Activated T-helper 17 cell treated with anti-CD3 and anti-CD28 coated beads, Interleukin-2, amount 50 U/mL, for 72 hours (primary cell): ENCODE measurements at places on chromosomes 1 and 21.

DNA sequence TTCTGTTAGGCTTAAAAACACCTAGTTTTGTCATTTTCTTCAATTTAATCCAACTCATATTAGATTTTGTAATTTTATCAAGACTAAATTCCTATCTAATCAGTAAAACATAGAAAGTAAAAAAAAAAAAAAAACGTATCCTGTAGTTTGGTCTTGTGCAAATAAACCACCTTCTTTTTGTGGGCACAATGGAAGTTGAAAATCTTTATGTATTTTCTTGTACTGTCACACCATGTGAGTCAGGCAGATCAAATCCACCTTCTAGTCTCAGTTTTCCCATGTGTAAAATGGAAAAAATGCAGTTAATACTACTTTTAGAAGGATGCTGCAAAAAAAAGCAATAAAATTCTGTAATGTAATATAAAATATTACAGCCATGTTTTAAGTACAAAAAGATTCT lies 129.8 kb downstream of the CYYR1 start:
- no peak for ATAC-seq

- no peak for ATAC-seq
These were observed 37.7 kb downstream of the RRP1 start for GRCh38 chr21:43827015-43827611.

DNA sequence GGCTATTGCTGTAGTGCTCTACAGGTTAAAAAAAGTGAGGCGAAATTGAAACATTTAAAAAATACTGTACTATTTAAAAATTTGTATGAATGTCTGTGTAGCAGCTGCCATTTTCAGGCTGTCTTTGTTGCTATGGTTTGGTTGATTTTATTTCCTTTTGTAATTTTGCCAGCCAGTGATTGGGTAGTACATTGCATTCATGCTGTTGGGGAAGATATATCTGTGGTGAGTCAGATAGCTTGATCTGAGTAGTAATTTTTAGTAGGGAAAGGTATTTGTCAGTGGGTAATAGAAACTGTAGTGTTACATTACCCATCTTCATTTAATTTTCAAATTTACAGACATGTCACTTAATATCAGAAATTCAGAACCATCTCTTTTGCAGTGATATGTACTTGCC lies 15.0 kb downstream of the NFIA start:
- no peak for ATAC-seq

DNA sequence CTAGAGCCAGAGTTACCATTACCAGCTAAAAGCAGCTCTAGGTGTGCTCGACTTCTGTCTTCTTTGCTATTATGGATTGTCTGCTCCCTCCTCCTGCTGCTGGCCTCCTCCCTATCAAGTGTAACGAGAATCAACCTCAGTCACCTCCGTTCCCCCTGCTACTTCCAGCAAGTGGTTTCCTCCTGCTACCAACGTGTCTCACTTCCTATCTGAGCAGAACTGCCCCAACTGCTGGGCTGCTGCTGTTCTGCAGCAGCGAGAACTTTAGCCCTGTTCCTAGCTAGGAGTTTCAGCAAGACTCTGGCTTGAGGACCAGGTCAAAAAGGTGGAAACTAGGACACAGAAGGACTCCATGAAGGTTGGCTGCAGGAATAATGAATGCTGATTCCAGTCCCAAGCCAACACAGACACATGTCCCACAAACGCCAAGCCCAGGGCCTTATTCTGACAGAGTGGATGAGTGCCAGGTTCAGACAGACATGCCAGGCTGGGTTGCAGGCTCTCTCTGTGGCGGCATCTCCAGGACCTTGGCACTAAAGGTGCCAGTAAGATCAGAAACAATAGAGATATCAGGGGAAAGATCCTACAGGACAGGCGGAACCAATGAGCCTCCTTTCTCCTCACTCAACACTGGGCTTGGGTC lies 46.9 kb downstream of the CD34 start:
- ATAC-seq: peak; percentile 56

- peak; percentile 13 for ATAC-seq
These were observed 64.4 kb downstream of the MAP3K7CL start for GRCh38 chr21:29194847-29195246.

DNA sequence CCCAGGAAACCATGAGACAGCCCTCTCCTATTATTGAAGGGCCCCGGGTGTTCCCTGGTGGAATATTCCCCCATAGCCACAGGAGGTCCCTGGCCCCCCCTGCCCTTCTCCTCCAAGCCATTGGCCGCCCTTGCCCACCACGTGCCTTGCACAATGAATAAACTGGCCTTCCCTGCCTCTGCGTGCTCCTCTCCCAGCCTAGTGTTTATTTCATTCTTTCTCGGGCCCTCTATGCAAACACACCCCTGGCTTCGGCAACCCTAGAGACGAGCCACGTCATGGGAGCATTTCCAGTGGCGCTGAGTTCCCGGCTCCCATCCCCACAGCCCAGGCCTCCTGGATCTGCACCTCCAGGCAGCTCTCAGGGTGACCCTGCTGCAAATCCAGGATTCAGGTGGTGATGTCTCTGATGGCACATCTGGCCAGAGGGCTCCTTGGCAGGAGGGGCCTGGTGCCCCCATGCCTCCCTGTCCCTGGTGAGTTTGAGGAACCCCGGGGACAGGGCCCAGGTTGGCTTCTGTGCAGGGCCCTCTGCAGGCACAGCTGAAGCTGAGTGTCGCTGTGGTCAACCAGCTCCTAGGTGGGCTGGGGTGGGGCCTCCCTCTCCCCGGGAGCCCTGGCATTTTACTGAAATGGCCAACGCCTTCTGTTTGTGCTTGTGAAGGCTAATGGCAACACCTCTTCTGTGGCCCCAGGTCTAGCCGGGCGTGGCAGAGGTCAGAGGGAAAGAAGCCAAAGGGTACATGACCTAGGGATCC lies 6.2 kb downstream of the KRTAP10-12 start:
- ATAC-seq: no peak

GRCh38 chr1:158654571-158654970 lies 31.9 kb downstream of the SPTA1 start:
- no peak for ATAC-seq

GRCh38 chr1:31714442-31715086 lies 10.7 kb upstream of the COL16A1 start:
- ATAC-seq: peak; percentile 35

DNA sequence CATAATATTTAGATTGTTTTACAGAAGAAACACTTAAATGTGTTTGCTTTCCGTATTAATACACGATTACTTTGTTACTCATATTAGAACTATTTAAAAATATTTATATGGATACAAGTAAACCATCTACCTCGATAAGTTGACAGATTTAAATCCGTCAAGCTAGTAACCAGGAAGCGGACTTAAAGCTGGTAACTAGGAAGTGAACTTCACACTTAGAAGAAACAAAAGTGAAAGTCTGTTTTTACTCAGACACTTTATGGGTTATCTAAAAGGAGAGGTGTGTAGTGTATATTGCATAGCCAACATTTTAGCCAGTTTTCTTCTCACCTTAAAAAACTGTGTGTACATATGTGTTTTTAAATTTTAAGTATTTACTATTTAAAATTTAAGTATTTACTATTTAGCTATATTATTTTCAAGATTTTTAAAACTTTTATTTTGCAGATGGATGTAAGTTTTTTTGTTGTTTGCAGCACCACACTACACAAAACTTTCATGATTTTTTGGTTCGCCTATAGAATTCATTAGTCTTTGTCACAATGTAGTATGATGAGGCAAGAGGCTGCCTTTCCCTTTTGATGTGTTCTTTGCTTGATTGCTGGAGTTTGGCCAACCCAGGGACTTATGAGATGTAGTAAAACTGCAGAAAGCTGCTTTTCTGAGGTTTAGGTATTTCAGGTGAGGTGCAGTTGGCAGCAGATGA lies 2.7 kb downstream of the USP25 start:
- peak; percentile 53 for ATAC-seq

- no peak for ATAC-seq
These were observed 126.4 kb upstream of the GALNT2 start for GRCh38 chr1:229940684-229941083.

- no peak for ATAC-seq
These were observed 405.8 kb downstream of the DUSP10 start for GRCh38 chr1:221336126-221336525.

- ATAC-seq: no peak
These were observed 41.5 kb upstream of the LIN9 start for GRCh38 chr1:226350519-226350865.

- no peak for ATAC-seq
These were observed 2.6 kb downstream of the CTSE start for GRCh38 chr1:206021008-206021625.

- no peak for ATAC-seq
These were observed 105.4 kb upstream of the WARS2 start for GRCh38 chr1:119245881-119246280.

- ATAC-seq: peak; percentile 34
These were observed 1.8 kb upstream of the FCRL6 start for GRCh38 chr1:159800177-159800930.

- no peak for ATAC-seq
These were observed 149.1 kb downstream of the PLPP3 start for GRCh38 chr1:56430141-56430839.

DNA sequence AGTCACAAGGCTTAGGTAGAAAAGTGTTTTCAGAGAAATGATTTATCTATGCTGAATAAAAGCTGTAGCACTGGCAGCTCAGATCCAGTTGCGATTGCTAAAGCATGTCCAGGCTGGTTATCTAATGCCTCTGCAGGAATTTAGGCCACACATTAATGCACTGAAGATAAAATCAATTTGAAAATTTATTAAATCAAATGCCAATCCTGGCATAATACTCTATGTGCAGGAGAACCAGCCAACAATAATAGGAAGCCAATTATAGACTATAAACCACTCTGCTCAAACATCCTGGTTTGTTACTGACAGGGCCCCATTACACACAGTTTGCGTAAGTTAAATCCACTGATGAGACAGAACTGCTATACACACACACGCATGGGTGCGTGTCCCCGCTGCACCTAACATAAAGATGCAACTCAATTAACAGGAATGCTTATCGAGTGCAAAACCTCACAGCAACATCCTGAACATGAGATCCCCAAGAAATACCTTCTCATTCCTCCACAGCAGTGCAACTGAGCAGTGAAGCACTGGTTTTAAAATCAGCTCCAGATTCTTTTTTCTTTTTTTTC lies 40.6 kb downstream of the PTP4A2 start:
- ATAC-seq: no peak

- peak; percentile 91 for ATAC-seq
These were observed 143.2 kb downstream of the HHIPL2 start for GRCh38 chr1:222404710-222405109.

- no peak for ATAC-seq
These were observed 113.6 kb upstream of the IPO9 start for GRCh38 chr1:201715351-201715750.

DNA sequence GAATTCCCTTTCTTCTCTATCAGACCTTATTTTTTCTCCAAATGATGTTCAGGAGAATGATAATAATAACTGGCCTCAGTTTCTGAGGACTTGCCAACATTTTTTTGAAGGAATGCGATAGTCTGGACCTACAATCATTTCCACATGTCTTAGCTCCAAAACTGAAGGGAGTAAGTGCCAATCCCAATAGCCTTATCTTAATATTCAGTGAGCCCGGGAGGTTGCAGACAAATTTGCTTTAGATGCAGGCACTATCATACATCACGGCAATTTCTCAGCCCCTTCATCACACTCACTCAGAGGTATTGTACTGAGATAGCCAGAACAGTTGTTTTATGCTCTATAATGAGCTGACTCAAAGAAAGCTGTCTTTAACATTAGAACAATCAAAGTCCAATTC lies 796.9 kb downstream of the ADGRL2 start:
- no peak for ATAC-seq

GRCh38 chr1:125066385-125066784 lies 3881.6 kb downstream of the SRGAP2C start:
- ATAC-seq: no peak

- peak; percentile 62 for ATAC-seq
These were observed 174.9 kb downstream of the DPYD start for GRCh38 chr1:97745912-97746311.

- no peak for ATAC-seq
These were observed 246.9 kb downstream of the GRIK3 start for GRCh38 chr1:36787312-36787913.

- no peak for ATAC-seq
These were observed 5.3 kb downstream of the P3H1 start for GRCh38 chr1:42761567-42761966.
